ENCODE measurements at places on chromosomes 11 and 22. TPM values are rescaled to one million over a fixed set of nuclear protein-coding genes. Genes with fewer than 3 reads are reported as not detected.

The AQP11 gene
- total RNA-seq: 1.4 TPM

The ARHGAP42 gene
- total RNA-seq: 45.4 TPM

The OMP gene
- total RNA-seq: 1.0 TPM

The PHOX2A gene
- total RNA-seq: not detected

The RAB36 gene
- 3.4 TPM for total RNA-seq

The TREH gene
- total RNA-seq: not detected

The HIC2 gene
- 6.5 TPM for total RNA-seq
